ENCODE measurements at places on chromosomes 12 and 14.
A peak's percentile ranks its signal among the peaks of the same experiment; 100 is the strongest.

GRCh38 chr12:22536971-22537544, 7.3 kb downstream of the C2CD5 start:
- DNase-seq = no peak

GRCh38 chr12:2456122-2456812, 338.5 kb upstream of the FKBP4 start:
- no peak for DNase-seq

DNA sequence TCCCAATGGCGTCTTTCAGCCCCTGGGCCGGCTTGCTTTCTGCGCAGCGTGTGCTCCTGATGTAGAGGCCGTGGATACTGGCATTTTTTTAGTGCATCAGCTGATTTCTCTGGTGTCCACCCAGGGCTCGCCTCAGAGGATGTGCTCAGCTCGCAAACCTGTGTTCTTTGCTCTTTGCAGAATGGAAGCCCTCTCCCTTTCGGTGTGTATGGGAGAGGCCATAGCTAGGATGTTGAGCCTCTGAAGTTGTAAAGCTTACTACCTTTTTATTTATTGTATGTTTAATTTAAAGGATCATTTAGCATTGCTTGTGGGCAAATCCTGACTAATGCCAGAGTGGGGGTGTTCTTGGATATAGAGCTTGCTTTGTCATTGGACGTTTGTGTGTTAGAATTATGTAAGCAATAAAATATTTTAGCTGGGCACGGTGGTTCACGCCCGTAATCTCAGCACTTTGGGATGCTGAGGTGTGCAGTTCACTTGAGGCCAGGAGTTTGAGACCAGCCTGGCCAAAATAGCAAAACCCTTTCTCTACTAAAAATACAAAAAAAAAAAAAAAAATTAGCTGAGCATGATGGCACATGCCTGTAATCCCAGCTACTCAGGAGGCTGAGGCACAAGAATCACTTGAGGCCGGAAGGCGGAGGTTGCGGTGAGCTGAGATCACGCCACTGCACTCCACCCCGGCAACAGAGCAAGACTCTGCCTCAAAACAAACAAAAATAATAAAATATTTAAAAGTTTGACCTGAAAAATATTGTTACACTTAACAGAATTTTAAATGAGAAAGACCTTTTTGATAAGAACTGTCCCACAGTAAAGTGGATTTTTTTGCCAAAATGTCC, 52.6 kb upstream of the MMP17 start:
- no peak for DNase-seq

DNA sequence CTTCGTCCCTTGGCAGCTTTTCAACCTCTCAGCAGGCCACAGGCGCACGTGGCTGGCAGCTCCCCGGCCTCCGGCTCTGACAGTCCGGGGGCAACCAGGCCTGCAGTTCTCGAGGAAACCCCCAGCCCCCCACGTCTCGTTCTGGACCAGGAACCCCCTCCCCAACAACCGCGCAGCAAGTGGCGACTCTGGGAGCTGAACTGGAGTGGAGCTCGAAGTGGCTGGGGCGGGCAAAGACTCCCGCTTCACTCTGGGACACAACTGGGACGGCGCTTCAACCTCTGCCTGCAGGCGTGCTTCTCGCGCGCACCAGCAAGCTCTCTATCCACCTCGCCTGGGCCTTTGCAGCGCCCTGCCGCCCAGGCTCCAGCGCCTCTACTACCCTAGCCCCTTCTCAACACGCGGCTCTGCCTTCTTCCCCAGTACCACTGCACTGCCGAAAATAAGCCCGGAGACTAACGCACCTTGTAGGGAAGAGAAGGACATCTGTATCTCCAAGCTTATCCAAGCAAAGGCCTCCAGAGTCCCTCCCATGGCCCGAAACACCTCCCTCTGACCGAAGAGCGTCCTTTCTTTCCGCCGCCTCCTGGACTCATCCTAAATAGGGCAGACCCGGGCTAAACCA, 2.4 kb upstream of the NKX2-1 start:
- DNase-seq = no peak

DNA sequence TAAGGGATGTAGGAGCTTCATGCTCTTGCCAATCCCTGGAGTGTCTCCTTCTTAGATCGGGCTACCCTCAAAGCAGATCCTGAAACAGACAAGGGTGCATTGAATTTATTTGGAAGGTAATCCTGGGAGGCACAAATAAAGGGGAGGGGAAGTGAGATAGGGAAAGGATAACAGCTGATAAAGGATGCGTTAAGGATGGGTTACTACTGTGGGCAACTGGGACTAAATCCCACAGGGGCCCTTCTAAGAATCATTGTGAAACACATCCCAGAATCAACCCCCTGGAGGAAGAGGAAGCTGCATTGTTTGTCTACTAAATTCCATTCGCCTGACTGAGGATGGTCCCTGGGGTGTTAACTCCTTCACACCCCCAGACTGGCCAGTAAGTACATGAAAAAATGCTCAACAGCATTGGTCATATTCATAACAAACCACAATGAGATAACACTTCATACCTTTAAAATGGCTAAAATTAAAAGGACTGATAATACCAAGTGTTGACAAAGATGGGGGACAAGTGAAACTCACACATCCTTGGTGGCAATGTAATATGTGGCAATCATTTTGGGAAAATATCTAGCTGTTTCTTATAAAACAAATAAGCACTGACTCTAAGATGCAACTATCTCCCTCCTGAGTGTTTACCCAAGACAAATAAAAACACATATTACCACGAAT, 37.0 kb upstream of the CMKLR1 start:
- no peak for DNase-seq

- DNase-seq = no peak
Observed at GRCh38 chr12:130768120-130768519, 52.0 kb upstream of the RIMBP2 start.

- DNase-seq = no peak
Observed at GRCh38 chr12:69633061-69633460, 22.4 kb upstream of the LRRC10 start.

- peak; percentile 83 for DNase-seq
Observed at GRCh38 chr12:124754949-124755800, 108.5 kb downstream of the SCARB1 start.

DNA sequence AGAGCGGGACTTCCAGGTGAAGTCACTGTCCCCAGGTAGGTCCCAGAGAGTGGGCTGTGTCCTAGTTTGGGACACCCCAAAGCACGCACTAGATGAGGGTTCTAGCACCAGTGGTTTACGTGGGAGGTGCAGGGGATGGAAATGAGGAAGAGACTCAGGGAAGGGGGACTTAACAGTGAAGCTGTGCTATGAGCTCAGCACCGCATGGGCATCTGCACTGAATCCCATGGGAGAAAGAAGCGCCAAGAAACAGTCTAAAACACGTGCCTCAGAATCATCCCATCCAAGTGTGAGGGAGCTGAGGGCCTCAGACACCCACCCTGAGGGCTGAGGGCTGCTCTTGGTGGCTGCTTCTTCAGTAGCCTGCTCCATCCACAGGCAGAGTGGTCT, 71.5 kb upstream of the ZFP36L1 start:
- no peak for DNase-seq

- DNase-seq = peak; percentile 79
Observed at GRCh38 chr14:24436355-24437019, 6.1 kb downstream of the SDR39U1 start.

DNA sequence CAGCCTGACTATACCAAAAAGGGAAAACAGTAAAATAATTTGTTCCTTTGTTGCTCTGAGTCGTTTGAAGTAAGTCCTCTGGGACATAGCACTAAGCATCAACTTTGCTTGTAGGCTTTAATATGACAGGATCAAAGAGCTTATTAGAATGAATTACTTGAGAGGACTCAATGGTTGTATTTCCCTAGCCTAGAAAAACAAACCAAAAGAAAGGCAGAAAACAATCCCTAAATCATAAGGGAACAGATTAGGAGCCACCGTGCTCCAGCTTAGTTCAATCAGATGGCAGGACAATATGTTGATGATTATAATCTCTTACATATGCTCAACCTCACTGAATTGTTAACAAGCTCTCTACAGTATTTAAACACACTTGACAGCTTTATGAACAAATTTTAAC, 988.4 kb downstream of the FLRT2 start:
- DNase-seq = no peak

DNA sequence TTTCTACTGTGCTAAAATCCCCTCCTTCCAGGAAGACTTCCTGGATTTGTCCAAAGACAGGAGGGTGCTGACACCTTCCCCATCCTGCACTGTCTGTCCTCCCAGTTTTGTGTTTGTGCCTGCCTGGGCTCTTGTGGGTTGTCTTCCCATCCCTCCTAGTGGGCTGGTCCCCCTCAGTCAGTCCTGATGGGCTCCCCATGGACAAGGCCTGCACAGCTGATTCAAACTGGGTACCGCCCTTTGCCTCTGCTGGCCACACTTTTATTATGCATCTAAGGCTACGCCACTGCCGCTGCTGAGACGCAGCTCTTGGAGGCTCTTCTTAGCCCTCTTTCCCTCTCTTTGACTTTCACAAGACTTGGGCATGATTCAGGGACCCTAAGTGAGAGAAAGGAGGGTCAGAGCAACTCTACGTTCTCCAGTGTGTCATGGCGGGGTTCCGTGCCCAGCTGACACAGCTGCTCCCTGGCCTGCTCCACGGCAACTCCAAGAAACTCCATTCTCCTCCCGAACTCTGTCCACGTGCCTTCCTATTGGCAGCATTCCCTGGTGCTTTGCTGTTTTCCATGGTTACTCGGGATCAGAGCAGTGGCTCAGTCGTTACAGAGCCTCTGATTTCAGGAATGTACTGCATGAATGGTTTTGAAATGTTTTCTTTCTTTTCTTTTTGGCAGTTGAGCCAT, 3.8 kb upstream of the KRT85 start:
- DNase-seq = peak; percentile 6

GRCh38 chr14:56892959-56893358, 82.7 kb upstream of the OTX2 start:
- no peak for DNase-seq

DNA sequence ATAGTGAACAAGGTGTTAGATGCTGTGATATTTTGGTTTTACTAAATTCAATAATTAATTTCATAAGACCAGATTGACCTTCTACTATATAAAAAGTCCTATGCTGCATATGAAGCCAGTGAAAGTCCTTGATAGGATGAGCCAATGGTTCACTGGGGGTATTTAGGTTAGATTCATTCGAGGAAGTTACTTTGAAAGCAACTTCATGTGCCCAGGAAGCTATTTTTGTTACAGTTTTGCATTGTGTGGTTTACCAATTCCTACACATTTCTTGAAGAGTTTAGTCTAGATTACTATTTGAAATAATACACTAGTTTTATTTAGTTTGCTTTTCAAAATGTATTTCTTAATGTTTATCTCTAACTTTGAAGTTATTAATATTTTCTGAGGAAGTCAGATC, 58.5 kb upstream of the RMST start:
- DNase-seq = no peak

GRCh38 chr12:54701940-54702592, 53.9 kb upstream of the DCD start:
- peak; percentile 30 for DNase-seq

DNA sequence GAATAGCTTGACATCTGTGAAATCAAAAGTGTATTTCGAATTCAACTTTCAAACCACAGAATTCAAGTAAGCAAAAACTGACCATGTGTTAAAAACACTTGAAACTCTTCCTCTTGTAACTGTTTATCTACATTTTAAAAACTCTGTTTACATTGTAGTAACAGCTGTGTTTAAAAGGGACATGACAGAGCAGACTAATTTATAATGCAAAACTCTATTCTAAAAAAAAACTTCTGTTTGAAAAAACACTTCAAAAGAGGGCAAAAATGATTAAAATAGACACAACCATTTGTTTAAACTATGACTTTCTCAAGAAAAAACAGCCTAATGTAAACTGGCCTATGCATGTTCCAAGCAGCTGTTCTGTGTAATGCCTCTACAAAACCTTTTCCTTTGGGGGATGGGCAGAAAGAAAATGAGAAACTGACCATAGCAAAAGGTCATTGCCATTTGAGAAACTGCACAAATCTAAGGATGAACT, 149.1 kb upstream of the HMGA2 start:
- no peak for DNase-seq

DNA sequence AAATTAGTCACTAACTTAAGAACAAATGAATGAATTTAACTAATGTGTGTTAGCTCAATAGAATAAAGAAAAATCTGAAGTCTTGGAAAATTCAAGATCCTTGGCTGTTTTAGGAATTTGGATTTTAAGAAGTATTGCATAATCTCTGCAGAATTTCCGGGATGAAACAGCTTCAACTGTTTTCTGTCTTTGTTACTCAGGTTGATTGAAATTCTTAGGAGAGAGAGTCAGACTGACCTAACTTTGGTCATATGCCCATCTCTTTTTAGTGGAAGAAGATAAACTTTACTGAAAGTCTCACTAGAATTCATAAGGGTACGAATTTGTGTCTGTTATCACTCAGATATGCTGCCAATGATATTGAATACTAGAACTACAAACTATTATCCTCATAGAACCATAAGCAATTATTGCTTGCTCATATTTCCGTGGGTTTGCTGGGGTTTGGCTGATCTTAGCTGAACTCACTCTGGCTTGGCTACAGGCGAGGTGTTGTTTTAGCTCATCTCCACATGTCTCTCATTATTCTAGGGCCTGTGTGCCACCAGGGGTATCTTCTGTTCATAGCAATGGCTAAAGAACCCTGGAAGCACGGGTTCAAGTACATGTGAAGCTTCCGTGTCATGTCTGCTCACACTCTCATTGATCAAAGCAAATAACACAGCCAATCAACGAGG, 257.4 kb upstream of the NOVA1 start:
- no peak for DNase-seq

GRCh38 chr12:90321369-90321768, 612.7 kb upstream of the ATP2B1 start:
- DNase-seq = no peak

DNA sequence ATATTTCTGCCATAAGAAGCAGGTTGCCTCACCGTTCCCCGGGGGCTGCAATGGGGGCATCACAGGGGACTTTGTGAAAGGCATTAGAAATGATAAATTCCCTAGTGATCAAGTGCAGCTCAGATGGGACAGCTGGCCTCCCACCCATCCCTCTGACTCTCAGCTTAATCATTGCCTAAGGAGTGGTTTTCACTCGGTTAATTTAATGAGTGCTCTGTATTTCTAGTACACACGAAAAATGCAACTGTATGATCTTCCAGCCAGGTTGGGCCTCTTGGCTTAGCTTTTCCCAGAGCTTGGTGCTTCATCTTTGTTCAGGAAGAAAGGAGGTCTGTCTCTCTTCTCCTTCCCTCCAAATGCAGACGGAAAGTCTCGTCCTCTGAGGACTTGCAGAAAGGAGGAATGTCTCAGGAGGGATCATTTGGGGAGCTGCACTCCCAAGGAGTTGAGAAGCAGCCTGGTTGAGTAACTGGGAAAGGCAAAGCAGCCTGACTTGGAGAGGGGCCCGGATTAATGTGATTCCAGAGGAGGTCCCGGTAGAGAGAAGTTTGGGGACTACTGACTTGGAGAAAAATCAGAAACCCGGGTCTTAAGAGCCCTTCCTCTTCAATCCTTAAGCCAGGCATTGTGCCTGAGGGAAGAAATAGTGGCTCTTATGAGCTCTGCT, 7.2 kb downstream of the CD9 start:
- DNase-seq = no peak

- peak; percentile 90 for DNase-seq
Observed at GRCh38 chr14:68939893-68940613, 39.0 kb downstream of the ACTN1 start.

- no peak for DNase-seq
Observed at GRCh38 chr14:64725879-64726584, 21.8 kb downstream of the PLEKHG3 start.

GRCh38 chr14:99426265-99426664, 54.4 kb downstream of the SETD3 start:
- DNase-seq = no peak

Data from fibroblast of the conjunctiva (primary cell).